ENCODE measurements at places on chromosomes 16 and 17.
A peak's percentile ranks its signal among the peaks of the same experiment; 100 is the strongest.

GRCh38 chr17:71934520-71934919, 186.3 kb upstream of the SOX9 start:
- DNase-seq: no peak

DNA sequence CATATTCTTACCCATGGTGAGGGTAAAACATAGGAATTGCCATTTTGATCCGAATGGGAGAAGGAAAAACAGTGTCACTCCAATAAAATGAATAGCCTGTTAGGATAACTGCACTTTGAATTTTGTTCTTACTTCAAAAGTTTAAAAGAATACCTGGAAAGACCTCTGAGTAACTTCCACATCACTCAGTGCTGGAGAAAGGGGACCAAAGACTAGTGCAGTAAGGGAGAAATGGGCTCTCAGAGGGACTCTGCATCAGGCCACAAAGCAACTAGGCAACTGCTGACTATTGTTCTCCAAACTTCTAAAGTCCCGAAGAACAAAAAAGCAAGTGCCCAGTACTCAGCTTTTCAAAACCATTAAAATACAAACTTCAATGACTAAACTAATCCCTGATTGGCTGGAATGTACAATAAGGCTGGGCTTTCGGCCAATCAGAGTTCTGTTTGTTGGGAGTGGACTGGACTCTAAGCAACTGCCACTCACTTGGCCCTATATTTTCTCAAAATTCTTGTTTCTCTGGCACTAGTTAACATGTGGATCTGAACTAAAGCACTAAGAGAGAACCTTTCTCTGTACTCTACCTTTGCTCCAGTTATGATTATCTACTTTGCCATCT, 6.2 kb downstream of the DNAJC7 start:
- peak; percentile 63 for DNase-seq

DNA sequence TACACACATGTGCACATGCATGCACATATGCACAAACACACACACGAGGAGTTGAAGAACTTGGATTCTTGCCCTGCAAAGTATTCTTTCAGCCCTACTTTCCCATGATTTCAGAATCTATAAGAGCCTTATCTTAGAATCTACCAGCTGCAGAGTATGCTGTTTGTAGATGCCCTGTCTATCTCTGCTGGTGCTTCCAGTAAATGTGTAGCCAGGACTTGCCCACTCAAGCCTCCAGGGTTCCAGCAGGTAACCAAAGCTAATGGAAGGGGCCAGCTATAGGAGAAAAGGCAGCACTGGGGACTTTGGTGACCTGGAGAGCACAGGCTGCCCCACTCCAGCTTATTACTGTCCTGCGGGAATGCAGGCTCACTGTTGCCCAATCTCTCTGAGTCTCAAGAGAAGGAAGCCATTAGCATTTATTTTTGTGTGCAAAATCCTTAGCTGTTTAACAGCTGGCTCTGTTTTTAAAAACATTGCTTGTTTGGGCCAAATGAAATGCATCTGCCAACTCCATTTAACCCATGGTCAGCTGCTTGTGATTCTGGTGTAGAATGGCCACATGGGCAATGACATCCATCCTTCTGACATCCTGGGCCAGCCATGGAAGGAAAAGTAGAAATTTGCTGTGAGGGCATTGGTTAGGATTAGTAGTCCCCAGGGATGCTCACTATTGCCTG, 28.6 kb upstream of the XYLT1 start:
- DNase-seq: no peak

GRCh38 chr17:58956997-58957724, 149.5 kb downstream of the TRIM37 start:
- DNase-seq: peak; percentile 30

GRCh38 chr17:46141645-46142044, 51.6 kb downstream of the KANSL1 start:
- DNase-seq: no peak

- DNase-seq: no peak
Measured at GRCh38 chr17:43019418-43019817, 2.8 kb downstream of the VAT1 start.

DNA sequence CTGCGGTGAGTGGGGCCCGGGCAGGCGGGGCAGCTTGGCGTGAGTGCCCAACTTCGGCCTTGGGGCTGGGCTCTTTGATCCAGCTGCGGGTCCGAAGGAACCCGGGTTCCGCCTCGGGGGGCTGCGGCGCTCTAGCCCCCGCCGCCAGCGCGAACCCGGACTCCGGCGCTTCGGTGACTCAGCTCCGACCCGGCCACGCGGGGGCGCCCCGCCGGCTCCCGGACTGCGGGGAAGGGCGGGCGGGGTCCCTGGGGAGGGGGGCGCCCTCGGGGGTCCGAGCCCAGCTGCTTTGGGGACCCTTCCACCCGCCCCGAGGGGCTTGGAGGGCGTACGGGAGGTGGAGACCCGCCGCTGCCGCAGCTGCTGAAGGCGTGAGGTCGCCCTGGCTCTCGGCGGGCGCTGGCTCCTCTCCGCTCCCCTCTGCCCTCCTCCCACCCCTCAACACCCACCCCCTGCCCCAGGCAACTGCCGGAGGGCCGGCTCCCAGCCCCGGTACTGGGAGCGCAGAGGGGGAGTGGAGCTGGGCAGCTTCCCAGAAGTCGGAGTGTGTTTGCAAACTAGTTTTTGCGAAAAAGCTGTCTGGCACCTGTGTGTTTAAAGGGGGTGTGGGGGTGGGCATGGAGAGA, 516 bp downstream of the CPNE2 start:
- peak; percentile 59 for DNase-seq

GRCh38 chr17:17784657-17785267, 52.0 kb downstream of the SREBF1 start:
- no peak for DNase-seq

DNA sequence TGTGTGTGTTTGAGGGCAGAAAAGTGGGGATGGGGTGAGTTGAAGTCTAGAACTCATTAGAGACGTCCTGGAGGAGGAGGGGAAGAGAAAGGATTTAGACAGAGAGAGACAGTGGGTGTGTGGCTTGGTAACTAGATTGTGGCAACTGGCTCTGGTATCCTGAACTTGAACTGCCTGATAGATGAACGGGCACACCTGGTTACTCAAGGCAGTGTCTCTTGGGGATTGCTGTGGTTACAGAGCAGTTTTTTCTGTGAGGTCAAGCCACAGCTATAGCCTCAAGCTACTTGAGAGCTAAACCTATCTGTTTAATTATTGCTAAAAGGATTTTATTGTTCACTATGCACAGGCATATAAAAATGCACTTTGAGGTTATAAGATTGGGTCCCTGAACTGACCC, 29.8 kb upstream of the MYH2 start:
- DNase-seq: no peak

GRCh38 chr16:89034573-89034961, 57.6 kb upstream of the CBFA2T3 start:
- no peak for DNase-seq

DNA sequence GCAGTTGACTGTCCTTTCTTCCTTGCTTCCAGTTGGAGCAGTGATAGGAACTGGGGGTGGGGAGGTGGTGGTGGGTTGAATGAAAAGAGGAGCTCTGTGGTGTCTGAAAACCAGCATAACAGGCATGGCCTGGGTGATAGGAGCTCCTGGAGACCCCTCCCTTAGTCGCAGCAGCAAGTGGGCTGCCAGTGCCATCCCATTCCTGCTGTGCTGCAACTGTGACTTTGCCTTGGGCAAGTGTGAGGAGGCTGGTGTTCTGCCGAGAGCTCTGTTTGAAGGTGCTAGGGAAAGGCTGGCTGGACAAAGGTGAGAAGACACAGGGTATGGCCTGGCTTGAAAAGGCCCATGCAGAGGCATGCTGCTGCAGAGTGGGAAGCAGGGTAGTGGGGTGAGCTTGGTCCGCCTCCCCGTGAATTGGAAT, 2.7 kb upstream of the CDK5R1 start:
- no peak for DNase-seq

DNA sequence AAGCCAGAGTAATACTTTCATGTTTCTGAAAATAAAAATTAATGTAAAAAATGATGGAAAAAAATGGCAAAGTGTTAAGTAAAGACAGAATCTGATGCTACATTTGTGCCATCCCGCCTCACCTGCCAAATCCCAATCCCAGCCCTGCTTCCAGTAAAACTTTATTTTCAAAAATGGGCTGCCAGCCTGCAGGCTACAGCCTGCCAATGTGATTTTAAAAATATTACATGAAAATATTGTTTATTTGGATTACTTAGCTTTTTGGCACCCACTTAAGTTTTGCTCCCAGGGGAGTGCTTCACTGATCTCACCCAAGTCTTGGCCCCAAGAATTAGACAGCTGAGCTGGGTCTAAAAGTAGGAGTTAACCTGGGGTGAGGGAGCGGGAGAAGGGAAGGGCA, 112.8 kb downstream of the C16orf78 start:
- DNase-seq: no peak

All from HTR-8/SVneo (cell line).